A375 (cell line): ENCODE measurements at places on chromosomes 2 and 18. TPM values are rescaled to one million over a fixed set of nuclear protein-coding genes. Genes with fewer than 3 reads are reported as not detected.

GAL3ST2 gene
- not detected in 2 replicates for total RNA-seq

MEP1B gene
- not detected in 2 replicates for total RNA-seq

ASPRV1 gene
- 0.34 and 0.61 TPM in 2 replicates for total RNA-seq

ANKRD30BL gene
- not detected in 2 replicates for total RNA-seq

RAB17 gene
- 16.2 and 20.9 TPM in 2 replicates for total RNA-seq

HOXD9 gene
- total RNA-seq = 5.4 and 5.7 TPM in 2 replicates

PFN4 gene
- total RNA-seq = 1.4 and 3.4 TPM in 2 replicates

TRMT61B gene
- total RNA-seq = 14.0 and 14.6 TPM in 2 replicates

CYP1B1 gene
- total RNA-seq = 0.50 and 0.64 TPM in 2 replicates

MAP3K19 gene
- not detected in 2 replicates for total RNA-seq

HJURP gene
- 32.4 and 43.8 TPM in 2 replicates for total RNA-seq

DLX2 gene
- total RNA-seq = 4.0 and 4.9 TPM in 2 replicates

ATG4B gene
- 23.7 and 40.7 TPM in 2 replicates for total RNA-seq

MFF gene
- 83.3 and 84.8 TPM in 2 replicates for total RNA-seq

SPC25 gene
- 5.1 and 9.7 TPM in 2 replicates for total RNA-seq

MALL gene
- 0.57 TPM in 1 of 2 replicates, not detected in the other for total RNA-seq

SERPINB5 gene
- 0.15 and 0.45 TPM in 2 replicates for total RNA-seq

SP140 gene
- total RNA-seq = 0.32 TPM in 1 of 2 replicates, not detected in the other
